ENCODE measurements at places on chromosomes 5 and 9.

- DNase-seq, result no peak
These were observed 77.3 kb upstream of the TBCA start for GRCh38 chr5:77853353-77853907.

GRCh38 chr5:74241751-74242140, 398.8 kb downstream of the ENC1 start:
- DNase-seq, result no peak

DNA sequence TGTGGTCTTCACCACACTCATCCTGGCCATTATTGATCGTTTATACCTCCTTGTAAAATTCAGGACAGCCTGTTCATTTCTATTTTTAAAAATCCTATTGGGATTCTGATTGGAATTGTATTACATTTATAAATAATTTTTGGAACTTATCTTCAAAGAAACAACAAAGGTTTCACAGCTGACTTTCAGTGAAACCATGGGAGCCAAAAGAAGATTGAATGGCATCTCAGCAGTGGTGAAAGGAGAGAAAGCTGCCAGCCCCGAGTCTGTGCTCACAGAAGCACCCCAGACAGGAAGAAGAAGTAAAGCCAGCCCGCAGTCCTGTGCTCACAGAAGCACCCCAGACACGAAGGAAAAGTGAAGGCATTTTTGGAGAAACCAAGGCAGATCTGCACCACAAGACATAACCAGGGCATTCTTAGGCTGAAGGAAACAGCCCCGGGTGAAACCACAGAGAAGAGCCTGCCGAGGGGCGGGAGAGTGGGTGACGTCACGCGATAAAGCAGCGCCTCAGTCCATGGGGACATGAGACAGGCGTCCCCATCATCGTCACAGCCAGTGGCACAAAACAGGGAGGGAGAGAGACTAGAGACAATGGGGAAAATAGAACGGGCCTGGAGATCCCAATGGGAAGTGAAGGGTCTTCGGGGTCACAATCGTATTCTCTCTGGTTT, 42.5 kb upstream of the SLC9A3 start:
- DNase-seq, result no peak

DNA sequence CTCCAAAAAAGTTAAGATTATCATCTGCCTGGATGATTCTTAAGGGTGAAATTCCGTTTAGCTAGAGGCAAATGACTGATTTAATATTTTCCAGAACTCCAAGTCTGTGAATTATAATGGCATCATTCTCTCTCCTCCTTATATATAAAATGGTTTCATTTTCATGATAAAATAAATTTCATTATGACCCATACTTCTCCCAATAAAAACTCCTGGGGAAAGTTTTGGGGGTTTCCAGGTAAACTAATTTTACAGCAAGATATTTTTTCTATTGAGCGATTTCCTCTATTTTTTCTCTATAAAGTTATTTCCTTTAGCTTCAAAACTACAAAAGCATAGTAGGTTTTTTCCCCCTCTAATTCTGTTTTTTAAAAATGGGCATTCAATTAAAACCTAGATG, 7.6 kb upstream of the OTULIN start:
- DNase-seq, result no peak

GRCh38 chr5:143877196-143877595, 65.2 kb downstream of the HMHB1 start:
- DNase-seq, result no peak

- no peak for DNase-seq
These were observed 524.6 kb downstream of the BNC2 start for GRCh38 chr9:16345902-16346301.

GRCh38 chr5:123746683-123747360, 234.8 kb downstream of the CSNK1G3 start:
- no peak for DNase-seq

DNA sequence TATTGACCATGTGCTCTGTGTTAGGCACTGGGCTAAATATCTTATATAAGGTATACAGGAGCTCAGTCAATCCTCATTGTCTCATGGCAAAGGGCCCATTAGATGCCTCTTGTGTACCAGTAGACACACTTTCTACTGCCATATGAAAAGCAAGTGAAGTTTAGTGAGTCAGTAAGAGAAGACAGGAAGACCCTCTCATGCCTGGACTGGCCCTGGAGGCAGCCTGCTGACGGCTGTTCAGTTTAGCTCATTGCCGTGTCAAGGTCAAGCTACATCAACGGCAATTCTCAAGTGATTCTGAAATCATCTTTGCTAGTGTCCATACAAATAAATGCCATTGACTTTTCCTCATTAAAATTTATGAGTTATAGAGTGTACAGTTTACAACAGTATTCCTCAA, 237.9 kb downstream of the IRX1 start:
- no peak for DNase-seq

DNA sequence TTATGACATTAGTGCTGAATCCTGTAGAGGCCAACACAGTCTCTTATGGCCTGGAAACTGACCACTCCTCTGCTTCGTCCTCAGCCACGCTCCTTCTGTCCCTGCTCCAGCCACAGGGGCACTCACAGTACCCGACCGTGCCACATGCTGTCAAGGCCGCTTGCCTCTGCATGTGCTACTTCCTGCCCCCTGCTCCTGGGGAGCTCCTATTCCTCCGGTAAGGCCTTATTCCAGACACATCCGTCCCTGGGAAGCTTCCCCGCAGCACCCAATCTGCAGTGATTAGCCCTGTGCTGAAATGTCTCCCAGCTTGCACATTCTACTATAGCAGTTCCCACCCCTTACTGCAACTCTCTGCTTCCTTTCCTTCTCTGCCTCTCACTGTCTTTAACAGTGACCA, 187.5 kb downstream of the CRB2 start:
- DNase-seq, result no peak

DNA sequence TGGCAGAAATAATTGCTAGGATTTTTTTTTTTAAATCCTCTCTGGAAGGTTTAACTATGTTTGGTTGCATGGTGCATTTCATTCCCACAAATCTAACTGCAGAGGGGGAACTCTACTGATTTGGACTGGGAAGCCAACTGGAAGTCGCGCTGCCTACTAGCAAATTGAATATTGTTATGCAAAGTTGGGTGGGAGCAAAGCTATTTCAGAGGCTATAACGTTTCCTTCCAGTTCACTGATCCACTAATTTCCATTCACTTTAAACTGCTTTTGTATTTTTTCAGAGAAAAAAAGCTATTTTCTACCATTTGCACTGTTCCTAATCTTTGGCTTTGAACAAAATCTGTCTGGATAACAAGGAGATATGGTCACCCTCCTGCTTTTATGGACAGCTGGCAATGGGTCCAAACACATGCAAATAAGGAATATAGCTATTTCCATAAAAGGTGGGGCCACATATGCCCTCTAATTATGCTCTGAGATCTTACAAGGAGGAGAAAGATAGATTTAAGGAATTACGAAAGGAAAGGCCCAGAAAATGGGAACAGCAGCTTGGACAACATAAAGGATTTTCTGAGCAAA, 40.1 kb downstream of the MACIR start:
- no peak for DNase-seq

GRCh38 chr5:143251946-143252345, 151.5 kb downstream of the NR3C1 start:
- DNase-seq, result no peak

- no peak for DNase-seq
These were observed 67.2 kb downstream of the WDR41 start for GRCh38 chr5:77424921-77425320.

DNA sequence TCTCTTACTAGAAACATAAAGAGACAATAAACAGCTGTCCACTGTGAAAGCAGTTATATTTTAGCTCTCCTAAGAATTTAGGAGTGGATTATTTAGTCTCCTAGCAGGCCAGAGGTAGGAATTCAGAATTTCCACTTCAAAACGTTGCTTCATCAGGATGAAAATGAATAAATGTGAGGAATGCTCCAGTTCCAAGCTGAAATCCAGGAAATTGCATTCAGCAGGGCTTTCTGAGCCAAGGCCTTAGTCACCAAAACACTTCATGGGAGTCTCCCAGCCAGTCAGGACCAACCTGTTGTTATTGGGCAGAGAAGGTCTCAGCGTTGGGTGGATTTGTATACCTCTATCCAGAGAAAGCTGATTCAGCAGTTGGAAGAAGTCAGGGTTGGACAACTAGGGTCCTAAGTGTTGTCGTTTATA, 1040.3 kb downstream of the TLE1 start:
- peak; percentile 90 for DNase-seq

DNA sequence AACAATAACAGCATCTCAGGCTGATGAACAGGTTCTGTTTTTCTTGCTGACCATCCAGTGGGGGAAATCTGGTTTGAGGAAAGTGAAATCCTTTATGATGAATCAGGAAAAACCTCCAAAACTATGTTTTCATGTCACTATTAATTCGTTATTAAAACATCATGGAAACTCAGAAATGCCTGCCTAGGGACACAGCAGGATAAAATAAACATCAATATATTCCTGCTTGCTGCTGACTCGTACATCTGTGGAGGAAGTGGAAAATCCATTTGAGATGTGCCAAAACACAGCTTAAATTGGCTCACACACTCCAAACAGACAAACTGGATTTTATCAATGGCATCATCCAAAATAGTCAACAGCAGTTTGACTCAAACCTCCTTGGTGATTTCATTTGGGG, 53.0 kb downstream of the TEK start:
- DNase-seq, result peak; percentile 54

- peak; percentile 21 for DNase-seq
These were observed 129.5 kb downstream of the NIPBL start for GRCh38 chr5:37005946-37006540.

DNA sequence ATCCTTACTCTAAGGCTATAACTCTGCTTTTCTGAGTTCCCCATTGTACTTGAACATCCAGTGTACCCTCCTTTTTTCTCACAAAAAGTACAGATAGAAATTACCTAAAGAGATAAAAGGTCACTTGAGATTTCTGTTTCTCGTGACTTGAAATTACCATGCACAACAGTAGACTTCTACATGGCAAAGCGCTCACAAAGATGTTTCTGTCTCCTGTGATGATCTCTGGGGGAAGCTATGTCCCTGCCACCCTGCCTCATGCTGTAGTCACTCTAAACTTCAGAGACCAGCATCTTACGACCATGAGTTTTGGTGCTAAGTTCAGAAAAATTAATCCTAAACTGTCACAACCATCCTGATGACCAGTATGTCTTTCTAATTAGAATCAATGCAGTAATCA, 36.2 kb downstream of the NFIB start:
- DNase-seq, result no peak

DNA sequence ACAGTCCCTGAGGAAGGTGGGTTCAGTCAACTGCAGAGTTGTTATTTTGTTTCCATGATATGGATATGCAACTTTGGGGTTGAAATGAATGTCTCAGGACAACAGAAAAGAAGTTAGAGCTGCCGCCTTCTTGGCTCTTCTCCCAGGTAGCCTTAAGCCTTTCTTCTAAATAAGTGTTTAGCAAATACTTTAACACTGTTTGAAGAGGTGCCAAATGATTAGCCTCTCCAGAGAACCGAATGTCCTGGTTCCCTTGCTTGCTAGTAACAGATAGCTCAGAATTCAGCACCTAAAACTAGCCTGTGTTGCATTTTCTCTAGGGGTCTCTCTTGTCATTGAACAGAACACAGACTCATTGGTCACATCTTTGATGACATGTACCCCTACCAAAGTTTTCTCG, 127.7 kb upstream of the PIK3R1 start:
- peak; percentile 37 for DNase-seq

- DNase-seq, result peak; percentile 17
These were observed at the start of gene TMOD1 for GRCh38 chr9:97501177-97501971. TMOD1 (plus strand) TSS chr9:97501666; CDS start chr9:97524189, 22,523 bp downstream.

DNA sequence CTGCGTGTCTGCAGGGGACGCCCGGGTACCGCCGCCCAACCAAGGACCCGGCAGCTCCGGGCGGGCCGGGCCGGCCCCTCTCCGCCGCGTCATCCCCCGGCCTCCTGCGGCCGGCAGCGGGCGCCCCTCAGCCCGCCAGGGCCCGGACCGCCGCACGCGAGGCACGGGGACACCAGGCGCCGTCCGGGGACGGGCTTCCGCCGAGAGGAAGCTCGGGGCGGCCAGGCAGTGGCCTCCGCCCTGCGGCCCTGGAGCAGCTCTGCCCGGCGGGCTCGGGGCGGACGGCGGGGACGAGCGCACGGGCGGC, 373 bp downstream of the FBXW5 start:
- peak; percentile 50 for DNase-seq

DNA sequence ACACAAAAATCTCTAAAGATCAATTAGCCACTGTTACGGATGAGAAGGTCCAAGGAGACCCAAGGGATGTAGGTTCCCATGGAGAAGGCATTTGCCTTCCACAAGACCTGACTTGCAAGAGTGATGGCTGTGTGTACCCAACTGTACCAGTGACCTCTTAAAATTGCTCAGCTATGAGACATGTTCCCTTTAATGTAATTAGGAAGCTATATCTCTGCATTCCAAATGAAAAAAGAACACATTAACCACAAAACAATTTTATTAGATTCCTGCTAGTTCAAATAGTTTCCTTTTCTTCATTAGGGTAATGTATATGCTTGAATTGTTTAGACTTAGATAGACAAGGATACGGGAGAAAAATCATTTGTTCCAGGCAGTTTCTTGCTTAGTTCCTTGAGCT, 3.3 kb downstream of the OR2Y1 start:
- DNase-seq, result no peak

DNA sequence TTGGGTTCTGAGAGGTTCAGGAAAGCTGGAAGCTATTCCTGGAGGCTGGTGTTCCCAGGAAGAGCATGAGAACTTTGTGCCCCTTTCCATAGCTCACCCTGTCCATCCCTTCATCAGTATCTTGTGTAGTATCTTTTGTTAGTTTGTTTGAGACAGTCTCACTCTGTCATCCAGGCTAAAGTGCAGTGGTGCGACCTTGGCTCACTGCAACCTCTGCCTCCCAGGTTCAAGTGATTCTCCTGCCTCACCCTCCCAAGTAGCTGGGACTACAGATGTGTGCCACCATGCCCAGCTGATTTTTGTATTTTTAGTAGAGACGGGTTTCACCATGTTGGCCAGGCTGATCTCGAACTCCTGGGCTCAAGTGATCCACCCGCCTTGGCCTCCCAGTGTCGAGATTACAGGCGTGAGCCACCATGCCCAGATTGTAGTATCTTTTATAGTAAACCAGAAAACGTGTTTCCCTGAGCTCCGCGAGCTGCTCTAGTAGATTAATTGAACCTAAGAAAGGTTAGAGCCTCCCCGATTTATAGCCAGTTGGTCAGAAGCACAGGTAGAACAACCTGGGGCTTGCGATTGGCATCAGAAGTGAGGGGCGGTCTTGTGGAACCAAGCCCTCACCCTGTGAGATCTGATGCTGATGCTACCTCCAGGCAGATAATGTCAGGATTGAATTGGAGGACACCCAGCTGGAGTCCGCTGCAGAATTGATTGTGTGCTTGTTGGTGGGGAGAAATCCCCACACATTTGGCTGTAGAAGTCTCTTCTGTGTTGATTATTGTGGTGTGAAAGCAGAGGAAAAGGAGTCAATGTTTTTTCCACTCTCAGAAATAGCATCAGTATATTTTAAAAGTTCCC, 32.3 kb downstream of the ATP6V0E1 start:
- no peak for DNase-seq

GRCh38 chr9:86945728-86946200, 1.5 kb downstream of the GAS1 start:
- DNase-seq, result peak; percentile 48

GRCh38 chr9:88817628-88818027, 173.6 kb upstream of the S1PR3 start:
- DNase-seq, result peak; percentile 39
